Renal pelvis (tissue), 12 donors: ENCODE measurements at places on chromosomes 1 and 21. TPM values are rescaled to one million over a fixed set of nuclear protein-coding genes. Genes with fewer than 3 reads are reported as not detected.

DNA sequence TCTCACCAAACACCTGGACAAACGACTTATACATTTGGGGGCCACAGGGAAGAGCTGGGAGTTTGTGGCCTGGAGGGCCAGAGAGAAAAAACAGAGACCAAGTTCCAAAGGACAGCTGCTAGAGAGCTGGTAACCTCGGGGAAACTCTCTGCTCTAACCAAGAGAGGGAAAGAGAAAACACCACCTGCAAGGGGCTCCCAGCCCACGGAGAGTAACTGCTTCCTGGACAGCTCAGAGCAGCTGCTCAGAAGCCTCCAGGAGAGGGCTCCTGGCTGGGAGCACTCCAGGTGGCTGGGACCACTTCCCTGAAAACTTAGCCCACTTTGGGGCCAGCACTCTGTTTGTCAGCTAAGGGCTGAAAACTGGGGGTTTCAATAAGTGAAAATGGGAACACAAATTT lies 154.8 kb upstream of the GRIK3 start:
- no peak for DNase-seq

- DNase-seq: no peak
These were observed 3.2 kb downstream of the GSTM2 start for GRCh38 chr1:109671067-109671466.

DNA sequence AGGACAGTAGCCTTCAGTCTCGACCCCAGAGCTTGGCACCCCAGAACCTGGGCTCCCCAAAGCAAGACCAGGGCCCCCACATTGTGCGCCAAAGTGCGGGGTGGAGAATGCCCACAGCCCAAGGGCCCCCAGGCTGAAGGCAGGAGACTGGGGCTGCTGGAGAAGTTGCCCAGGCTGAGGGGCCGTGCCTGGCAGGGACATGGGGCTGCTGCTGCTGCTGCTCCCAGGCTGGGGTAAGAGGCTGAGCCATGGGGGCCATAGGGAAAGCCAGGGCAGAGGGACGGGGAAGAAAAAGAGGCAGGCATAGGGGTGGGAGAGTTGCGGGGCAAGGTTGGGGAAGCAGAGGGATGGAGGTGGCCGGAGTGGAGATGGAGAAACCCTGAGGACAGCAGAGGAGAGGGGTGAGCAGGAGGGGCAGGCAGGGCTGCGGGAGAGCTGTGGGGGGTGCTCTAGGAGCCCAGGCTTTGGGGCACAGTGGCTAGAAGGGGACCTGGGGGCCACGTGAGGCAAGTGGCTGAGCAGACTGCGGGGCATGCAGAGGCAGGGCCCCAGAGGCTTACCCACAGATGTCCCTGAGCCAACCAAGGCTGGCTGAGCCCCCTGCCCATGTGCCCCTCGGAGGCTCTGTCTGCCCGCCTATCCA lies 18.9 kb downstream of the SLC27A3 start:
- no peak for DNase-seq

- no peak for DNase-seq
These were observed 21.1 kb upstream of the ADGRB2 start for GRCh38 chr1:31785020-31785946.

DNA sequence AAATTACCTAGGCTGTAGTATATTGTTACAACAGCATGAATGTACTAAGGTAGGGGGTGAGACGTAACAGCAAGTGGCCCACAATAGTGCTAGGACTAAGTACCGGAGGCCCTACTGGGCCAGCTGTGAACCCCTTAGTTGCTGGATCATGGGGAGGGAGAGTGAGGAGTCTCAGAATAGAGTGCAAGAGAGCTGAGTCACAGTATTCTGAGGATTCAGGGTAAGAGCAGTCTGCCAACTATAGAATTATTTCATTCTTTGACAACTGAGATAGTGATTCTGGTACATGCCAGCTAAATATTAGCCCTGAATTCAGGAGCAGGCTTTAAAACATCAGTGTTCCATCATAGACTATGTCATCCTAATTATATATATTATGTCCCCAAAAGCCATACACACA lies 218.7 kb downstream of the TM2D1 start:
- no peak for DNase-seq

- DNase-seq: no peak
These were observed 35.3 kb upstream of the DIRAS3 start for GRCh38 chr1:68085752-68086151.

DNA sequence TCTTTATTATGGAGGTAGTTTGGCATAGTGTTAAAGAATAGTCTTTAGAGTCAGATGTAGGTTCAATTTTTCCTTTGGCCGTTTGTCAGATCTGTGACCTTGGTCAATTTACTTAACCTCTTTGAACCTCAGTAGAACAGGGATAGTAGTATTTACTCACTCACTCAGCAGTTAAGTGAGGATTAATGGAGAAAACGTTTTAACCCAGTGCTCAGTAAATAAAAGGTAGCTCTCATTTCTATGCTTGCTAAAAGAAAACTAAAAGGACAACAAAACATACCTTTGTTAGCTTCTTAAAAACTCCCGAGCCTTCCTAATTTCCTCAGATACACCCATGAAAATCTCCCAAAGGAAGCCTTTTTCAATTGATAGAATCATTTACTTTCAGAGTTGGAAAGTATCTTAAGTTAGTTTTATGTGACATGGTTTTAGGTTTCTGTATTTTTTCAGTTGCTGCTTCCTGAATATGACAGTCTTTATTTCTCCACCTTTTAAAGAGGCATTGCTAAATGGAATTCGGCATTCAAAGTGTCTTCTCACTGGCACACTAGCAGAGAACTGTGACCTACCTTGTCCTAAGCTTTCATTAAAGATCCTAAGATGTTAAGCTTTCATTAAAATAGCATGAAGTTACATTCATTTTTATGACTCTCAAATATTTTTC lies 7.8 kb downstream of the ABCD3 start:
- no peak for DNase-seq

- no peak for DNase-seq
These were observed 10.0 kb upstream of the MORC3 start for GRCh38 chr21:36310016-36310415.

DNA sequence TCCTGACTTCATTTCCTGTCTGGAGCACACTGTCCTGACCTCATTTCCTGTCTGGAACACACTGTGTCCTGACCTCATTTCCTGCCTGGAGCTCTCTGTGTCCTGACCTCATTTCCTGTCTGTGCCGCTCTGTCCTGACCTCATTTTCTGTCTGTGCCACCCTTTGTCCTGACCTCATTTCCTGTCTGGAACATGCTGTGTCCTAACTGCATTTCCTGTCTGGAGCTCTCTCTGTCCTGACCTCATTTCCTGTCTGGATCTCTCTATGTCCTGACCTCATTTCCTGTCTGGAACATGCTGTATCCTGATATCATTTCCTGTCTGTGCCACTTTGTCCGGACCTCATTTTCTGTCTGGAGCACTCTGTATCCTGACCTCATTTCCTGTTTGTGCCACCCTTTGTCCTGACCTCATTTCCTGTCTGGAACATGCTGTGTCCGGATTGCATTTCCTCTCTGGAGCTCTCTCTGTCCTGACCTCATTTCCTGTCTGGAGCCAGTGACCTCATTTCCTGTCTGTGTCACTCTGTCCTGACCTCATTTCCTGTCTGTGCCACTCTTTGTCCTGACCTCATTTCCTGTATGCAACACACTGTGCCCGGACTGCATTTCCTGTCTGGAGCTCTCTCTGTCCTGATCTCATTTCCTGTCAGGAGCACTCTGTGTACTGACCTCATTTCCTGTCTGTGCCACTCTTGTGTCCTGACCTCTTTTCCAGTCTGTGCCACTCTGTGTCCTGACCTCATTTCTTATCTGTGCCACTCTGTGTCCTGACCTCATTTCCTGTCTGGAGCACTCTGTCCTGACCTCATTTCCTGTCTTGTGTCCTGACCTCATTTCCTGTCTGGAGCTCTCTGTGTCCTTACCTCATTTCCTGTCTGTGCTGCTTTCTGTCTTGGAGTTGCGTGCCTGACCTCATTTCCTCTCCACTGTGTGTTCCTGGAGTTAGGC lies 27.6 kb downstream of the SKI start:
- no peak for DNase-seq

DNA sequence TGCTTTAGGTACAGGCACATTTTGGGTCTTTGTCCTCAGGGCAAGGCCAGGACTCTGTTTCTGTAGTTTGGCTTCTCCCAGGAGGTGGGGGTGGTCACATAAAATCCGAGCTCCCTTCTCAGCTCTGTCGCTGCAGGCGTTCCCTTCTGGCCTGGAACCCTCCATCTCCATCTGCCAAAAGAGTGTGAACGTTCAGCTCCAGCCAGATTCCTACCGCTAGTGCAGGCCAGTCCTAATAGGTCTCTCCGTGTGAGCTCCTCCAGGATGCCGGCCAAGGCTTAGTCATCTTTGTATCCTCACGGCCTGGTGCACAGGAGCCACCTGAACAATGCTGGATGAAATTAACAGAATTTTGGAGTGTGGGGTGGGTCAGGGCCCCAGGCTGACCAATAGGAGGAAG lies 19.9 kb upstream of the KCNA10 start:
- DNase-seq: no peak

DNA sequence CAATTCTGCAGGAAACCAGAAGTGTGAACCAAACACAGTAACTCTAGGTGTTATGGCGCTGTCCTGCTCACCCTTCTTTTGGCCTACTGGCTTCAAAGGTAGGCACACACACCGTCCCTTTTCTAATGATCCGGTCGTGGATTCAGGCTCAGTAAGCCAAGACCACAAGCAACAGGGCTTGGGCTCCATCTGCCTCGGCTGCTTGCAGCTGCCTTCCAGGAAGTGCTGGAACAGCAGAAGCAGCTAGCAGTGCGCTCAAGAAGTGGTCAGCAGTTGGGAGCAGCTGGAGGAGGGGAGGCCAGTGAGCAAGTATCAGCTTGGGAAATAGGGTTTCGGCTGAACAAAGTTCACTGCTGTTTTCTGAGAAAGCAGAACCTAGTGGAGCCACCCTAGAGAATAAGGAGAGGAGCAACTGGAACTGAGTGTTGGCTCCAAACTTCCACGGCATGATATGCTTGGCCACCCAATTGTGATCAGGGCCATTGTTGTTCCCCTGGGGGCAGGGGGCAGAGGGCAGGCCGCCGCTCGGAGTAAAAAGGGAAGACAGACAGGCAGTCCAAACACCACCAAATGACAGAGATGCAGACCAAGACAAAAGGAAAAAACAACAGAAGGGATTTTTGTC lies 173.4 kb downstream of the TOMM20 start:
- DNase-seq: peak; percentile 61

DNA sequence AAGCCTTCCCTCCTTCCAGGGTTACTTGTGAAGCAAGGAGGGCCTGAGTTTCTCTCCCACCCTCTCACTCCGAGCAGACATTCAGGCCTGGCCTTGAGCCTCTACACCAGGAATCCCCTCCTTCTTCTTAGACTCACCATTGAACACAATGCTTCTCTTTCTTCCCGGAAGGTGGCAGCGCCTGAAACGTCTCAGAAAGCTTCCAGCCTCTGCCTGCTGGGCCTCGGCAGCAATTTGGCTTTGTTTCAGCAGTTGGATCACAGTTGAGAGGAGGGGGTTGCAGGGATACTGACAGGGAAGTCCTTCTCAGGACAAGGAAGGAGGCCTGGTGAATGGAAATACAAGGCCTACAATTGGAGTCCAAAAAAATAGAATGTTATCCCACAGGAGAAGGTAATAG lies 6.3 kb downstream of the CLDN8 start:
- DNase-seq: no peak

DNA sequence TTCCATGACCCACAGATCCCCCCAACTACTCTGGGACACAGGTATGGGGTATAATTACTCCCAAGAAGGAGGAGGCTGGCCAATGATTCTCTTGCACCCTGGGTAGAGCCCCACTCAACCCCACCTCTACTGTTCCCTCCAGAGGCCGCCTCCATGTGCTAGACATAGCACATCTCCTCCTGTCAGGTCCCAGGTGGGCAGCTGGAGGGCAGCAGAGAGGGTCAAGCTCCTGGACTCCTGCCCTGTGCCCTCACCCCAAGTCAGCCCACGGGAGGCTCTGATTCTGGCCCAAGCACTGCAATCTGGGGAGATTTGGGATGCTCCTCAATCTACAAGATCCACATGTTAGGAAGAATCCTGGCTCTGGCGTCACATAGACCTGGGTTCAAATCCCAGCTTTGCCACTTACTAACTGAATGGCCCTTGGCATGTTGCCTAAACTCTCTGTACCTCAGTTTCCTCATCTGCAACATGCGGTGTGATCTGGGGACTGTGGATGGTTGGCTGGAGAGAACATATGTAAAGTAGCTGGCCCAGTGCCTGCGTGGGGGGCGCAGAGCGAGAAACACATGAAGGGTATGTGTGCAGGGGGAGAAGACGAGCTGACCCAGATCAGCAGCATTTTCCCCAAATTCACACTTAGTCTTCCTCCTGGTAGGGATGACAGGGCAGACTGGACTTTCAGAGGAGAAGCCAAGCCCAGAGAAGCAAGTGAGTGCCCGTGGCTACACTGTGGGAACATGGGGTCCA lies 23.2 kb downstream of the TNNT2 start:
- no peak for DNase-seq

- no peak for DNase-seq
These were observed 931 bp upstream of the CLSTN1 start for GRCh38 chr1:9824702-9825089.

DNA sequence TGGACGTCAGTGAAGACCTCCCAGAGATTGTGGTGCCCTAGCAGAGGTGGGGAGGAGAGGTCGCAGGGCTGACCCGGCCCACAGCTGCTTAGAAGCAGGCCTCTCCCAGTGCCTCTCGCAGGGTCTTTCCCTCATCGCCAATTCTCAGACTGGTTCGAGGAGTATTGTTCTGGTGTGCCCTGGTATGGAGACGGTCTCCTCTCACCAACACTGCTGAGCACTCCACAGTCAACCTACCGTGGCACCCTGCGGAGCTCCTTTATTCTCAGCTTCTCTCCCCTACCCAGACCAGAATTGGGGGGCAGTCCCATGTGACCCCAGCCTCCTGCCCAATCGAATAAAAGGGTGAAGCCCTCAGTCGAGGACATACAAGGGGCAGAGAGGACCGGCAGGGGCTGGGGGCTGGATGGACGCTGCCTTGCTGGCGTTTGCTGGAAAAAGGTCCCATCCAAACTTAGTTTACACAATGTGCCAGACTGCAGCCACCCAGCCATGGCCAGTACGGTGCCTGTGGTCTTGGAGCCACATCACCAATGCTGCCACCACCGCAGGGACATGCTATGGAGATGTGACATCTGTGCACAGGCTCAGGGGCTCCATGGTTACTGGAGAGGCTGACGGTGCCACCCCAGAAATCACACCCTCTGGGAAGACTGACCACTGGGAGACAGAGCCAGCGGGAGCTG lies 80.8 kb downstream of the STUM start:
- no peak for DNase-seq

DNA sequence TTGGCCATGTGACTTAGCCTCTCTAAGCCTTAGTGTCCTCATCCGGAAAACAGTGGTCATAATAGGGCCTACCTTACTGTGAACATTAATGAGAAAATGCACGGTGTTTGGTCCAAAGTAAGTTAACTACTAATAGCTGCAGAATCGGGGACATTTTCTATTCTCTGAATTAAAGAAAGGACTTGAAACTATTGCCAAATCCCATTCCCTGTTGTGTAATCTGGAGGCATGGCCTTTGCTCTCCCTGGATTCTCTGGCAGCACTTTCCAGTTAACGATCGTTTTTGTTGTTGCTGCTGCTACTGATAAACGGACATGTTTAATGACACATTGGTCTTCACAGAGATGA lies 30.5 kb downstream of the FMO4 start:
- DNase-seq: peak; percentile 4

KLF17 gene
- polyA plus RNA-seq: not detected

CAPN8 gene
- 2.7 TPM for polyA plus RNA-seq

PRAMEF12 gene
- not detected for polyA plus RNA-seq

CSTB gene
- 49.0 TPM for polyA plus RNA-seq

FGR gene
- 1.5 TPM for polyA plus RNA-seq

ERICH3 gene
- polyA plus RNA-seq: 0.77 TPM

ZZZ3 gene
- polyA plus RNA-seq: 63.0 TPM

TIE1 gene
- polyA plus RNA-seq: 63.4 TPM

GBP4 gene
- polyA plus RNA-seq: 7.7 TPM

RSPH1 gene
- 13.7 TPM for polyA plus RNA-seq
